RPMI7951 (cell line): ENCODE measurements at places on chromosomes 5 and 9. TPM values are rescaled to one million over a fixed set of nuclear protein-coding genes. Genes with fewer than 3 reads are reported as not detected.

CEL gene
- total RNA-seq: 0.12 TPM in 1 of 2 replicates, not detected in the other

PCDHGB6 gene
- total RNA-seq: 0.84 and 0.88 TPM in 2 replicates

OR2V2 gene
- total RNA-seq: not detected in 2 replicates

SLC34A1 gene
- not detected in 2 replicates for total RNA-seq

SPACA9 gene
- total RNA-seq: 3.3 and 5.6 TPM in 2 replicates

C5orf34 gene
- 14.5 and 20.3 TPM in 2 replicates for total RNA-seq

DIPK1B gene
- total RNA-seq: not detected in 2 replicates

GMCL2 gene
- total RNA-seq: not detected in 2 replicates

MUSK gene
- total RNA-seq: 5.5 and 8.2 TPM in 2 replicates

ARSI gene
- 0.10 TPM in 1 of 2 replicates, not detected in the other for total RNA-seq

IL4 gene
- total RNA-seq: not detected in 2 replicates

C9orf50 gene
- total RNA-seq: not detected in 2 replicates

MAN2A1 gene
- 20.6 and 25.8 TPM in 2 replicates for total RNA-seq

GADD45G gene
- 0.12 TPM in 1 of 2 replicates, not detected in the other for total RNA-seq

NEURL1B gene
- total RNA-seq: 3.8 and 5.9 TPM in 2 replicates

ABLIM3 gene
- total RNA-seq: 19.1 and 25.1 TPM in 2 replicates

IL31RA gene
- 0.24 and 0.68 TPM in 2 replicates for total RNA-seq

HMHB1 gene
- total RNA-seq: not detected in 2 replicates

PCDHGA5 gene
- total RNA-seq: 1.5 and 1.8 TPM in 2 replicates

DRD1 gene
- not detected in 2 replicates for total RNA-seq

PCDHA4 gene
- under 0.01 and 0.12 TPM in 2 replicates for total RNA-seq

CCL21 gene
- total RNA-seq: not detected in 2 replicates

ISL1 gene
- total RNA-seq: not detected in 2 replicates

SPATA31E1 gene
- not detected in 2 replicates for total RNA-seq
